Esophagus squamous epithelium (tissue), 5 donors: ENCODE measurements at places on chromosomes 5 and 9. TPM values are rescaled to one million over a fixed set of nuclear protein-coding genes. Genes with fewer than 3 reads are reported as not detected.

PNPLA7 gene
- total RNA-seq: 0.79 TPM

ELAVL2 gene
- 0.29 TPM for total RNA-seq

PTPN3 gene
- total RNA-seq: 12.9 TPM

FAM169A gene
- 4.6 TPM for total RNA-seq

PCDHA7 gene
- 0.15 TPM for total RNA-seq

GTF2H2 gene
- 17.0 TPM for total RNA-seq

IGFBPL1 gene
- total RNA-seq: not detected

SPATA31D4 gene
- total RNA-seq: not detected

ARHGEF39 gene
- total RNA-seq: 1.3 TPM

ZNF474 gene
- 0.57 TPM for total RNA-seq

IL5 gene
- not detected for total RNA-seq

DMRTA1 gene
- total RNA-seq: 3.3 TPM
